Posterior vena cava (tissue), 2 donors: ENCODE measurements at places on chromosomes 5 and 9.

DNA sequence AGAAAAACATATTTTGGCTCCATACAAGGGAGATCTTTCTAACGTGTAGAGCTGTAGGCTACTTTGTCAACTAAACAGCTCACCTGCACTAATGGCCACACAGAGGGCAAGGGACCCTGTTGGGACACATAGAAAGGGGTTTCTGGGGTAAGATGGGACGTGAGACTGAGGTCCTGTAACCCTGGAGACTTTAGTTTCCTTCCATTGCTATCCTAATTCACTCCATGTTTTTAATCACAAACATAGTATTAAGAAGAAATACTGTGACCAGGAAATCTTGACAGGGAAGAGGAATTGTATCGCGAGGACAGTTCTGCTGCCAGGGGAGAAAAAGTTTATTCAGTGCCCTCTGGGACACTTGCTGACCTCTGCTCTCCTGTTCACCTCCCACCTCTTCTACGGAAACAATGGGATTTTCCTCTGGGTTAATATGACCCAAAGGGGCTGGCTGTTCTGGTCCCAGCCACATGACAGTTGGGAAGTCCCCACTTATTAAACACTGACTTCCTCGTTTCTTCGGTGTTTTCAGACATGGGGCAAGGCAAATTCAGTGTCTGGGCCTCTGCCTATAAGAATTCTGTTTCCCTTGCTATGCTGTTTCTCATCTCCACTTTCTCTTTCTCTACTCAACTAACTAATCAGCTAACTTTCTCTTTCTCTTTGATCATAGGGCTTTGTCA is 106.9 kb upstream of the SEMA6A start:
- no peak for DNase-seq

DNA sequence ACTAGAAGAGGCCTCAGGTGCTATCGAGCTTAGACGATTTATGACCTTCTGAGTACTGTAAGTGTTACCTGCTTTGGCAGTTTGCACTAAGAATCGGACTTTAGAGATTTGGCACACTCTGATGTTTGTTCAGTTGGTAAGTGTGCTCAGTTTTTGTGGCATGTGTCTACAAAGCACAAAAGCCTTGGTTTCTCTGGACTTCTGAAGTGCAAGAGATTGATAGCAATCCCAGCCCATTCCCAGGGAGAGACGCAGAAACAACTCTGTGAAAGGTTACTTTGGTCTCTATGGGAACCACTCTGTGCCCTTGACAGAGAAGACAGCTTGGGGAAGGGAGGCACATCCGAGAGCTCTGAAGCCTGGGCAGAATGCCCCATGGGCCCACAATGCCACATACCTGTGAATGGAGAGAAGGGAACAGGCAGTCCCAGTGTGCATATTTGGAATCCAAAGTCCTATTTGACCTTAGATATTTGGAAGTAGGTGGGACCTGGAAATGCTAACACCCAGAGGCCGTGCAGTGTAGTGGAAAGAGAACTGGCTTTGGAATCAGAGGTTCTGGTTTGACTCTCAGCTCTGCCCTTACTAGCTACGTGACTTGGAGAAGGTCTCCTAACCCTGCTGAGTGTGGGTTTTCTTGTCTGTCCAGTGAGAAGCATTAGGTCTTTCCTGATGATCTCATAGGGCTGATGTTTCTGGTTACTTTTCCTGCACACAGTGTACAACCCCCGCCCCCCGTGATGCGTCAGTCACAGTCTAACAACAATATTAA is 194.3 kb upstream of the VLDLR start:
- DNase-seq: no peak

- DNase-seq: no peak
These were observed 526.0 kb upstream of the TRPC7 start for GRCh38 chr5:136891175-136891972.

DNA sequence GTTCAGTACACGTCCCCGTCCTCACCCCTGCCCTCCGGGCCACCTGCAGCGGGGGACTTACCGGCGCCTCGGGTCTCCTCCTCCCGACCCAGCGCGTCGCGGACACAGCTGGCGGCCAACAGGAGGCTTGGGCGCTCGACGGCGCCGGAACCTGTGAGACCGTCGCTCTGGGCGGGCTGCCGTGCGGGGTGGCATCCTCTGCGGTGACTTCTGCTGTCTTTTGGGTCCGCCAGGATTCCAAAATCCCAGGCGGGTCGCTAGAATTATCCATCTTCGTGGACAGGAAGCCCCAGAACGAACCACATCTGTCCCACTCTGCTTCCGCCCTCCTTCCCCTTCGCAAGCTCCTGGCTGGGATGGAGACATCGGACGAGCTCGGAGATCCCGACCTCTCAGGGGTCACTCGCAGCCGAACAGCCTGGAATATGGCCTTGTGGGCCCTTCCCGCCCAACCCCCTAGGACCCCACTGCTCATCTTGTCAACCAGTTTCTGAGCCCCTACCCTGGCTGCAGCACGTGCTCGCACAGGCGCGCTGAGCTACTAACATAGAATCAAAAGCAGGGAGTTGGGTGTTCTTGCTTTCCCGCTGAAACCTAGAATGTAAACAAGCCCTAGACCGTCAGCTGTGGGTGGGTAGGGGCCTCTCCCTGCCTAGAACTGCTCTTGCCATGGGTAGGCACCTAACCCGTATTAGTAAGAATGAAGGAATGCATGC is 947 bp upstream of the MARCHF3 start:
- DNase-seq: peak; percentile 82

DNA sequence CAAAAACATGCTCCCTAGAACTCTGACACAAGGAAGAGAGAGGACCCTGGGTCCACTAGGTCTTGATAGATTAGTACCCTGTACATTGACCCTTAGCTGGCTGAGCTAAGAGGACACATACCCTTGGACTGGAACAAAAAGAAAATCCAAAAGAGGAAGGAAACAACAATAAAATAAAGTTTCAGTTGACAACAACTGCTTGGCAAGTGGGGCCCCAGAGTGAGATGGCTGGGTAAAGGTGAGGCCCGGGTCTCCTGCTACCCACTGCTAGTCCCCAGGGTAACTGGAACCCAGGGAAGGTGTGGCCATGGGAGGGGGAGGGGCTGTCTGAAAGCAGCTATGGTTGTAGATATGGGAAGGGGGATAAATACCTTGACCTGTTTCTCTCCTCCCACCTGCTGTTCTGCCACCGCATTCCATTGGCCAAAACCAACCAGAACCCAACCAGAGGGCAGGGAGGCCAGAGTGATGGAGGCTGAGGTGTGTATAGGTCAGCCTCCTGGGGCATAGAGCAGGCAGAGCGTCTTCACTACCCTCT is 11.7 kb downstream of the TAL2 start:
- DNase-seq: no peak

- no peak for DNase-seq
These were observed 19.8 kb downstream of the LECT2 start for GRCh38 chr5:135934939-135935338.
